ENCODE measurements at places on chromosomes 2 and 18.

DNA sequence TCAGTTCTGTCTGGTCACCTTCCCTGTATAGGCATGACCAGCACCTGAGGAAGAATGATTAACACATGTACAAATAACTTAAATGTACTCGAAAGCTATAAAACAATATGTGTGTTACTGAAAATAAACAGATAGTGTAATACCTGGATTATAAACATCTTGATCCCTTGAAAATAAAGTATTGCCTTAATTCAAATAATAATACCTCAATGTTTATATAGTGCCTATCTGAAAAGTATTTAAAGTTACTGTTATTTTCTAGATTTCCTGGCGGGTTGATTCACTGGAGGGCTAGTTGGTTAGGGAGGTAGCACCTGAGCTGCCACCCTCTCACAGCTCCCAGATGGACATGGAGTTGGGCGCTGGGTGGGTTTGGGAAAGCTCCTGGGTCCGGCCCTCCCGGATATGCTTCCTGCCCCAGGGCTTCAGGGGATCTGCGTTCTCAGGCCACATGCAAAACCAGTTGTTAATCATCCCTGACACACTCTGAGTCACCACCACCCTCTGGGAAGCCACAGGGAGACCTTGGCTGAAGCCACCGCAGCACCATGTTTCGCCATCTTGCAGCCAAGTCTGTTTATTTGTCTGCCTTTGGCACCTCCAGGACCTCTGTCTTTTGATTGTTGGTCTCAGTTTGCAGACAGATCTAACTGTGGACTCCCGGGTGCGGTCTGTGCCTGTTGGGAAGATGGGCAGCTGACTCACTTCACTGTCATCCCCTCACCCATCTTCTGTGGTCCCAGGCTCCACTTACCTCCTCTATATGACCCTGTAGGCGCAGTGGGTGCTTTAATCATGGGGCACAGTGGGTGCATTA is 35.3 kb downstream of the RAB31 start:
- DNase-seq, result no peak

- no peak for DNase-seq
Observed at GRCh38 chr2:157809212-157809611, 66.9 kb downstream of the ACVR1 start.

GRCh38 chr2:65850695-65851094 is 418.3 kb upstream of the SPRED2 start:
- no peak for DNase-seq

GRCh38 chr18:46411867-46412690 is 244.9 kb downstream of the LOXHD1 start:
- DNase-seq, result no peak

DNA sequence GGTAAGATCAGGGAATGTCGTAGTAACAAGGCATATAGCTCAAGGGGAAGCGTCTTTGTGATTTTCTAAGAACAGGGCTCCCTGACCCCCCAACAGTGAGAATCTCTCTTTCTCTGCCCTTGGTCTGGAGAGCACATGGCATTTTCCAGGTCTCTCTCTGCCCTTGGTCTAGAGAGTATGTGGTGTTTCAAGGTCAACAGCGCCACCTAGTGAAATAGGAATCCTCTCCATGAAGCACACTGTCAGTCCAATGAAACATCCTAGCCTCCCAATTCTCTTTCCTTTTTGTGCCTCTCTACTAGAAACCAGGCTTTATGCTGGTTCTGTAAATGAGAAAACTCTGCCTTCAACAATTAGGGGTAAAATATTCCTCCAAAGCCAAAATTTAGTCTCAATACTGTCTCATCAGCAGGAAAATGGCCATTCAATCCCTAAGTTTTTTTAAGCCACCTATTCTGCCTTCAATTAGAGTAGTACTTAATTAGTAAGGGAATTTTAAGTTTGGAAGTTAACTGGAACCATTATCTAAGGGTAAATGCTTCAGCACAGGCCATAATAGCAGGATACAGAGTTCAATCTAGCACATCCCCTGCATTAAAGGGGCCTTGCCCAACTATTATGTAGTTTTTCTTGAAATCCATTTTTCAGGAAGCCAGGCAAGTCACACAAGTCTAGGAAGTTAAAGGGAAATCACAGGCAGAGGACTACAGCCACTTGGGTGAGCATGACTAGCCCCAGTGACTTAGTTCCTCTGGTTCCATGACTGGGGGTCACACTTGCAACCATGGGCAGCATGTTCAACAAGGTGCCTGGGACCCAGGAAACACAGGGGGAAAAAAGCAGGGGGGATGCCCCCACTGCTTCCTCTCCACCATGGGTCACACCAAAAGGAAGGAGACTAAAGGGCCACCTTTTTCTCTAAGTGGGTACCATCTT is 12.4 kb downstream of the DYM start:
- DNase-seq, result peak; percentile 68

DNA sequence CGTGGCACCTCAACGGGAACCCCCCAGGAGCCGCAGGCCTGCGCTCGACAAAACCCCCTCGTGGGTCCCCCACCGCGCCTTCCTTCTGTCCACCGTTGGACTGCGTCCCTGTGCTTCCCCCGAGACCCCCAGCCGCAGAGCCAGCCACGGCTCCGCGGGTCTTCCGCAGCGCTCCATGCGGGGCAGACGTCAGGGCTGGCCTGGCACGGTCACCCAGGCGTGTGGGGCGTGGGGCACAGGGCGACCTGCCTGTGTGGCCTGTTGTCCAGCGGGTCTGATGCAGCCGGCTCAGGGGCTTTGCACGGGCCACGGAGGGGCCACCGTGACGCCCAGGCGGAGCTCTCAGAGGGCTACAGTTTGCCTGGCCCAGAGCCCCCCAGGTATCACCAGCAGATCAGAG is 11.0 kb downstream of the NFATC1 start:
- DNase-seq, result no peak

- DNase-seq, result no peak
Observed at GRCh38 chr18:76463358-76463757, 31.7 kb downstream of the ZNF516 start.

- DNase-seq, result no peak
Observed at GRCh38 chr2:136257893-136258292, 139.9 kb upstream of the CXCR4 start.

DNA sequence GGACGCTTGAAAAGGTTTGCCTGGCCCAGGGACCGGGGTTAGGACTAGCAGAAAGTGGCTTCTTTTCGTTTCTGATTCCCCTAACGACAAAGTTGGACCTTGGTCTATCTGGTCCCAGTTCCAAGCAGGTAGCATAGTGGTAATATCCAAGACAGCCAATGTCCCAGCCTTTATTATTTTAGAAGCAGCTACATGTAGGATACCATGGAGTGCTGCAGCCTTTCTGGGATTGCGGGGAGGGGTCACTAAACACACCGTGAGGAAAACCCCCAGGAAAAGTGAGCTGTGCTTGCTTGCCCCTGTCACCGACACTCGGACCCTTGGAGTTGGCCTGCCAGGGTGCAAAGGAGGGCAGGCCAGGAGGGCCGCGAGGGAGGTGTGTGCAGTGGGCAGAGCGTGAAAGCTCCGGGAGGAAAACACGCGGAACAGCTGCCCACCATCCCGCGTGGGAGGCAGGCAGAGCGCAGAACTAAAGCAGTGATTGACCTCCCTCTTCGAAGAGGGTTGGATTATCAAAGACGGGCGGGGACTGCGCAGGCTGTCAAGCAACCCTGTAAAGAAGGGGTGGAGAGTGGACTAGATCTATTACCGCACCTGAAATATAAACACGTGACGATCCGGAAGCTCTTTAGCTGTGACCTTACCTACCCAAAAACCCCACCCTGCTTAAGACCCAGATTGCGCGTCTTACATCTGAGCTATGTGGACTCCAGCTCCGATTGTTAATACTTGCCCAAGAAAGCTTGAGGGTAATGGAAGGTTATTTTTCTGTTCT is 624 bp upstream of the MAP4K3 start:
- no peak for DNase-seq

DNA sequence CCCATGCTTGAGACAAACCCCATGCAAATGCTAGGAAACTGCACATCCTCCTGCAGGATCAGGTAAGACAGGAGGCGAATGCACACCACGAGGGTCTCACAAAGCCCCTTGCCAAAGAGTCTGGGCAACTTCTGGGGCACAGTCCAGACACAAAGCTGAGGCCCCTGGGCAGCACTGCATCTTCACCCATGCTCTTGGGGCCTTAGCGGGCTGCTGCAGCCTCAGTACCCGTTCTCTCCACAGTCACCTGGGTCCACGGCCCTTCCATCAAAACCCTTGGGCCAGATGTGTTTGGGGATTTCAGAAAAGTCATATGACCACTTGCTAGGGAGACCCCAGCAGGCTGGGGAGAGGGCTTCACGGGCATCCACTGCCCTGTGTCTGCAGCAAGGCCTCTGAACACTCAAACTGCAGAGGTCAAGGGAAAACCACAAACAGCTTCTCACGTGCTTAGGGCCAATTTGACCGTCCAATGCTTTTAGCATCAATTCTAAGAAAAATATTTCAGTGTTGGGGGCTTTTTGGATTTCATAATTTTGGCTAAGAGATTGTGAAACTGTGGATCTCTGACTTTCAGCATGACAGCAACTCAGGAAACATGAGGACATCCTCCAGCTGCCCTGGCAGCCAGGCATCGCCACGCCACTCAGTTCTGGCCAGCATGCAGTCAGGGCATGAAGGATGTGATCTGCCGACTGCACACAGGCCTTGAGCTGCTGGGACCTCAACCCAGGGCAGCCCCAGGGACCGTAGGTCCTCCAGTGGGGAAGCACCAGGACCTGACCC is 20.0 kb downstream of the PASK start:
- no peak for DNase-seq

DNA sequence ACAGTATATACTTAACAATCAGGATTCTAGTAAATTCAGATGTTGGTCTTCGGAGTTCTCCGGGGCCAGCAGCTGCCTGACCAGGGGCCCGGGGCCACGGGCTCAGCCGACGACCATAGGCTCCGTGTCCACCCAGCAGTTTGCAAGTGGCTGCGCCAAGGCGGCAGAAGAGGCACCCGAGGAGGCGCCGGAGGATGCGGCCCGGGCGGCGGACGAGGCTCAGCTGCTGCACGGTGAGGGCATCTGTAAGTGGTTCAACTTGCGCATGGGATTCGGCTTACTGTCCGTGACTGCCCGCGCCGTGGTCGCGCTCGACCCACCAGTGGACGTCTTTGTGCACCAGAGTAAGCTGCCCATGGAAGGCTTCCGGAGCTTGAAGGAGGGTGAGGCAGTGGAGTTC is 136.3 kb downstream of the NUP35 start:
- DNase-seq, result no peak

GRCh38 chr2:71944183-71944550 is 203.5 kb downstream of the CYP26B1 start:
- DNase-seq, result no peak

DNA sequence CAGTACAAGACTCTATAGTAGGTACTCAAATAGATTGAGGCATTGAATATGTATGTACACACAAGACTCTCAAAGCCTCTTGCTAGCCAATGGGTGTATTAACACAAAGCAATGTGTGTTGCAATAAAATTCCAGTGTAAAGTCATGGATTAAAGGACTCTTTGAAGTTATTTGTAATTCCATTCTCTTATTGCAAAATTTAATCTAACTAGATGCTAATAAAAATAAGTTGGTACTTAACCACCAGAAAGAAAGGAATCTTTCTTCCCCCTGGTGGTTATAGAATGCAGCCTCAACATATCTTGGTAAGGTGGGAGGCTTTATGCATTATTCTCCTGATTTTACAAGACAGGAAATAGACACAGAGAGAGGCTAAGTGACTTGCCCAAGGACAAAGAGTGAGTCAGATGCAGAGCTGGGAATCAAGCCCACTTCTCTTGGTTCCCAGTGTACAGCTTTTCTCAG is 18.0 kb downstream of the LRP1B start:
- no peak for DNase-seq

- peak; percentile 8 for DNase-seq
Observed at GRCh38 chr2:80238692-80239469, 65.7 kb downstream of the LRRTM1 start.

GRCh38 chr18:9701609-9702349 is 6.3 kb upstream of the RAB31 start:
- no peak for DNase-seq

DNA sequence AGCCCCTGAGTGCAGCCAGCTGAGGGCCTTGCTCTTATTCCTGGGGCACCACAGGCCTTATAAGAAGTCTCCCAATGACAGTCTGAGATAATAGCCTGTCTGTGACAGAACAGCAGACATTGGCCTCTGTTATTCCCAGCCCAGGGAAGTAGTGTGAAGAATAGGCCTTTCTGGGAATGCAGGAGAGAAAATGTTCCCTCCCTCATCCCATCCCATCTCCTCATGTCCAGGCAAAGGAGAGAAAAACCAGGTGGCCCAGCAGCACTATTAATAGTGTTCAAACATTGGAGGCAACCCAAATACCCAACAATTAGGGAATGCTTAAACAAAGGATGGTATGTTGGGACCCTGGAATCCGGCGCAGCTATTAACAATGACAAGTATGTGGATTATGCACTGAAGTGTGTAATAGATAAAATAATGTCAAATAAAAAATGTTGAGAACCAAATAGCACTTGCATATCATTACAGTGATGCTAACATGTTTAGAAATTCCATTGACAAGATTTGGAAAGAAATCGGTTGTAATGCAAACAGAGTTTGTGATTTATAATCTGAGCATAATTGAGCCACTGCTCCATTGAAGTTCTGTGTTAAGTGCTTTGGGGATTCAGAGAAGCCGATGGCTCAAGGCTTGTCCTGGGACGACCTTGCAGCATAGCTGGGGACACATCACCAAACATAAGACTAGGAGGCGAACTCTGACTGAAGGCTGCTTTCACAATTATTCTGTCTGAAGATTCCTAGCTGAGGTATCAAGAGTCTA is 69.3 kb downstream of the LBH start:
- no peak for DNase-seq

DNA sequence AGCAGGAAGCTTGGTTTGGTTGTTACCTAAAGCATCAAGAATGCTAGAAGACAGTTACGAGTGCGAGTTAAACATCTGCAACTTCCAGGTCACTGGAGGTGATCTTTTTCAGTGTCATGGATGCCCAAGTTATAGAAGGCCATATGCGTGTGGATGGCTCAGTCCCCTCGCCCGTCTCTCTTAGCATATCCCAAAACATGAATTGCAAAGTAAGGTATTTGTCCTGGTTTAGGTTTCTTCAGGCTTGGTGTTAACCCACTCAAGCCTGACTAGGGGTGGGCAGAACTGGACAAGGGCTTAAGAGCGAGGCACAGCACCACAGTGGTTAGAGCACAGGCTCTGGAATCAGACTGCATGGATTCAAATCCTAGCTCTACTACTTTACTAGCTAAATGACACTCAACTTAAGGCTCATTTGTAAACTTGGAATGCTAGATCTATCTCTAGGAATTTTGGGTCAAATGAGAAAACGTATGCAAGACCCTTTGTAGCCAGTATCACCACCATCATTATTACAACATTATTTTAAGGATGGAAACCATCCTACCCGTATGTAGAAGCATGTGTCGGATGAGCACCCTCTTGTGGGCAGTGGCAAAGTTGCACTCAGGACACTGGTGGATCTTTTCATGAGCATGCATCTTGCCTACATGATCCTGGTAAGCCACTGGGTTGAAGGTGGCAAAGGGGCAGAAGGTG is 11.2 kb downstream of the ZNF142 start:
- peak; percentile 40 for DNase-seq

- no peak for DNase-seq
Observed at GRCh38 chr2:216780843-216781242, 79.0 kb downstream of the TNP1 start.
